ENCODE measurements at places on chromosomes 5 and 9.

- peak; percentile 38 for DNase-seq
These were observed 22.8 kb upstream of the RGMB start for GRCh38 chr5:98750693-98751092.

GRCh38 chr5:76177978-76178377 lies 94.8 kb downstream of the SV2C start:
- DNase-seq, result no peak

GRCh38 chr5:56585999-56586691 lies 229.2 kb upstream of the MAP3K1 start:
- DNase-seq, result no peak

GRCh38 chr5:143694357-143694756 lies 117.6 kb upstream of the HMHB1 start:
- DNase-seq, result no peak

Data from iris pigment epithelial cell (primary cell).